ENCODE measurements at places on chromosomes 12 and 14.

DNA sequence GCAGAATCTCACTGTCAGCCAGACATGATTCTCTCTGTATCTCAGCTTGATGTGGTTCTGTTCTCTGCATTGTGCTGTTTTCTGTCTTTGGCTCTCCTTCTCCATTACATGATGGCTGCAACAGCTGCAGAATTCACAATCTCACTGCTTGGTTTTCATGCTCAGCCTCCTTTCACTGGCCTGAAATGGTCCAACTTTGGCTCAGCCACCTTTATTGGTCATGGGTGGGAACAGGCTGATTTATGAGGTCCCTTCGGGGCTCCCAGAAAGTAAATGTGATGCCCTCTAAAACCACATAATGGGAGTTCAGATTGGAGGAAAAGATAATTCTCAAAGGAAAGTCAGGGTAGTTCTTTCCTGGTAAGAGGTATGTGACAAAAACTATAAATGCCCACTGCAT lies 597.0 kb downstream of the ETNK1 start:
- DNase-seq: no peak

DNA sequence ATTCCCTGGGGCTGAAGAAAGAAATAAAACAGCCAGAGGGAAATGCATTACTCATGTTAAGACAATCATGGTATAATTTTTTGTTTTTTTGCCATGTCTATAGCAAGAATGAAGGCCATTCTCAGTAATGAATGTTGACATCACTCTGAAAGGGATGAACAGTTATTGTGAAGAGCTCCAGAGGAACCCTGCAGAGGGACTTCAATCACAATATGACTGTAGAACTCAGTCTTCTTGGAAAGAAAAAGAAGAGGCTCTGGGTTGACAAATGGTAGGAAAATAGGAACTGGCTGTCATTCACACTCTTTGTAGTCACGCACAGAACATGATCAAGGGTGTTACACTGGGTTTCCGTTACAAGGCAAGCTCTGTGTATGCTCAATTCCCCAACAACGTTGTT lies 73.8 kb upstream of the DACT1 start:
- DNase-seq: no peak

- no peak for DNase-seq
Measured at GRCh38 chr12:102793921-102794320, 123.1 kb downstream of the PAH start.

DNA sequence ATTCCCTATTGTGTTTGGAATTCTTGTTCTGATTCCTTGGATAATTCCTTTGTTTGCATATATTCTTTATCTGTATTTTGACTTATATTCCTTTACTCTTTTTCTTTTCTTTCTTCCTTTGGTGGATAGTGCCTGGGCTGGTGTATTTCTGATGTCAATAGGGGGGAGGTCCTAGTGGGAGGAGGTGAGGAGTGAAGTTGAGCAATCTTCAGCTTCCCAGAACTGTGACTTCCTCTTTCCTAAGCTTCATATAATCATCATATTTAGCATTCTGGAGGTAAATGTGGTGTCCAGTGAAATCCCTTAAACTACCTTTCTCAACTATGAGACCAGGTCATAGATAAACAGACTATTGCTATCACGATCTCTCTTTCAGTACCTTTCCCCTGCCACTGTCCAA lies 29.6 kb upstream of the TBPL2 start:
- DNase-seq: no peak
